ENCODE measurements at places on chromosomes 1 and 21.

DNA sequence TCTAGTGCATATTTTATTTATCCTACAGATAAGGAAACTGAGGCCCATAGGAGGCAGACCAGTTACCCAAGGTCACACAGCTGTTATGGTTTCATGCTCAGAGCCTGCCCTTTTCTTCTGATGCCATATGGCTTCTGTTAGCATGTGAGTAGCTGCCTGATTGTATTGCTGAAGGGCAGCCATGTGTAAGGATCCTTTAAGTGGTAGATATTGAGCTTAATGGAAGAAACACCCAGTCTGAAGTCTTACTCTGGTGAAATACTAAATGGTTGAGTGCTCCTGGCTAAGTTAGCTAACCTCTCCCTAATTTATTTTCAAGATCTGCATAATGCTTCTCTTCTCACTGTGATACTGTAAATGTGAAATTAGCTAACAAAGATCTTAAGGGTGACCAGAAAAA is 30.9 kb downstream of the ADAMTS5 start:
- no peak for DNase-seq

DNA sequence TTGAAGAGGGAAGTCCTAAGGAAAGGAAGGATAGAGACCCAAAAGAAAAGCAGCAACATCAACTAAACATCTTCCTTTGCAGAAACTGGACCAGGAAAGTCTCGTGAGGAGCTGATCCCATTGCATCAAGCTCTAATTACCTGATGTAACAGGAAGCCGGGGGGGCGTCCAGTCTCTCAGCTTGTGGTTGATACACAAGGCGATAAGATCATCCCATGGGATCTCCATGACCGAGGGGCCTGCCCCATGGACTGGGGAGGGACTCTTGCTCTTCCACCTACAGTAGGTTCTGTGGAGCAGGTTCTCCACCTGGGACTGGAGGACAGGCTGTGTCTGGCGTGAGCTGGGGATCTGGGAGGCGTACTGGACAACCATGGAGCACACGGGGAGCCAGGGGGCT is 14.8 kb upstream of the LSS start:
- DNase-seq: no peak

- no peak for DNase-seq
Measured at GRCh38 chr1:41093826-41094225, 72.3 kb upstream of the SLFNL1 start.

DNA sequence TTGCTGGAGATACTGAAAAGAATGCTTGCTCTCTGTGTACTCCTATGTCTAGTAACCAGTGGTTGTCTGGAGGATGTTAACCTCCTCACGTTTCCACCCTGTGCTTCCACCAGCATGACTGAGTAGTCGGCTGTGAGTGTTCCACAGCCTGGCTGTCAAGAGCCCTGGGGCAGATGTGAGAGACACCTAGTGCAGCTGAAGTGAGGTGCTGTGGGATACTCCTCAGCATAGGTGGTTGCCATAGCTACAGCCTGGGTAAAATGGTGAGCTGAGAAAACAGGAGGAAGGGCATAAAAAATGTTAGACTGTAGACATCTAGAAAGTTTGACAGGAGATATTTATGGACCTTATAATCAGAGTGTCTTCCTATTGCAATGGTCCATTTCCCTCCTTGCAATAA is 15.8 kb downstream of the IVL start:
- DNase-seq: no peak

DNA sequence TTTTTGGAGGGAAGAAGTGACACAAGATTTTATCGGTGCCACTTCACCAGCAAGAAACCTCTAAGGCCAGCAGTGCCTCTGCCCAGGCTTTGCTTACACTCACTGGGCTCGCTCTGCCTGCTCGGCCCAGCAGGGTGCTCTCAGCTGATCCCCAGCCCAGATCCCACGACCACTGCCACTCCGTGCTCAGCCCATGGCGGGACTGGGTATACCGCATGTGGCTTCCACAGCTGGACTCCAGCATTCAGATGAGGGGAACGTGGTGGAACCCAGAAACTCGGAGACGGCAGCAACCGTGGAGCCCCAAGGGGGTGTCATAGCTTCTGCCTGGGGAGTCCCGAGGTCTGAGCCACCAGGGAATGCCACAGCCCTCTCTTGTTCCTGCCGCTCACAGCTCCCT is 12.9 kb downstream of the USP25 start:
- DNase-seq: no peak

DNA sequence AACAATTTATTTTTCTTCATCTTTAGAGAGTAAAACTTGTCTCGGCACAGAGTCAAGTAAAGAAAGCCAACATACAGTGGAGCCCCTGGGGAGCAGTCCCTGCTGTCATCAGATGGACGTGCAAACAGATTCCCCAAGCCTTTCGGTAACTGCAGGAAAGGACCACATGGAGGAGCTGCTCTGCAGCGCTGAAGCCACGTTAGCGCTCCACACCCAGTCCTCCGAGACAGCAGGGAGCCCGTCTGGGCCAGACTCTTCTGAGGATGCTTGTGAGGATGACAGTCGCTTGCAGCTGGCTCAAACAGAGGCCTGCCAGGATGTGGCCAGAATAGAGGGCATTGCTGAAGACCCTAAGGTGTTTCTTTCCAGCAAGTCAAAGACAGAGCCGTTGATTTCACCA is 77.1 kb upstream of the SCCPDH start:
- DNase-seq: peak; percentile 32
